ENCODE measurements at places on chromosomes 5 and 9. TPM values are rescaled to one million over a fixed set of nuclear protein-coding genes. Genes with fewer than 3 reads are reported as not detected.

EQTN gene
- not detected for total RNA-seq

DNA sequence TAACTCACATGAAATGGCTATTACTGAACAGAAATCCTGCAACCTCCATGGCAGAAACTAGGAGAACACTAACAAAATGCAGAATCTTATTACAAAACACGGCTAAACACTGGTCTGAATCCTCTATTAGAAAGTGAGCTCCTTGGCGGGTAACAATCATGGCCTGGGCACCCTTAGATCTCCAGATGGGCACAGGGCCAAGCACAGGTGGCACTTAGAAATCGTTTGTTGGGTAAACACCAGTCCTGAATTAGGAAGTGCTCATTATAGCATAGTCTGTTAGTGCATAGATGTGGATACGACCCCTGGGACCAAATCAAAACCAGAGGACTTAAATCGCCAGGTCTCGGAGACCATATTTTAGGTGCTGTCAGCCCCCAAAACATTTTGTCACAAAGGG lies 14.4 kb downstream of the VDAC1 start:
- no peak for DNase-seq

- peak; percentile 61 for DNase-seq
These were observed 10.2 kb upstream of the STING1 start for GRCh38 chr5:139492700-139493192.

DNA sequence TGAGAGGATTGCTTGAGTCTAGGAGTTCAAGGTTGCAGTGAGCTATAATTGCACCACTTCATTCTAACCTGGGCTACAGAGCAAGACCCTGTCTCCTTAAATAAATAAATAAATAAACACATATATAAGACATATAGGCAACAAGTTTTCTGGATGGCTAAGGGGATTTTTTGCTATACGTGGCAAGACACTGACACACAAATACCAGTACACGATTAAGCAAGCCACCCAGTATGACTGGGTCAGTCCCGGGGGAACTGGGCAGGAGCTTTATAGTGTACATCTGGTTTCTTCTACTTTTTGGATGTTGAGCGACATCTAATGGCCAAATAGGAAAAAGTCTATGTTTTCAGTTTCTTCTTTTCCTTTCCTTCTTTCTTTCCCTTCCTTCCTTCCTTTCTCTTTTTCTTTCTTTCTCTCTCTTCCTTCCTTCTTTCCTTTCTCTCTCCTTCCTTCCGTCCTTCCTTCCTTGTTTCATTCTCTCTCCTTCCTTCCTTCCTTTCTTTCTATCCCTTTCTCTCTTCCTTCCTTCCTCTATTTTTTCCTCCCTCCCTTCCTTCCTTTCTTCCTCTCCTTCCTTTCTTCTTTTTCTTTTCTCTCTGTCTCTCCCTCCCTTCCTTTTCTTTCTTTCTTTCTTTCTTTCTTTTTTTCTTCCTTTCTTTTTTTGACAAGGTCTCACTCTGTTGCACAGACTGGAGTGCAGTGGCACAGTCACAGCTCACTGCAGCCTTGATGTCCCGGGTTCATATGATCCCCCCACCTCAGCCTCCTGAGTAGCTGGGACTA lies 47.0 kb upstream of the PLIN2 start:
- DNase-seq: peak; percentile 90

DTWD2 gene
- 5.6 TPM for total RNA-seq

DNA sequence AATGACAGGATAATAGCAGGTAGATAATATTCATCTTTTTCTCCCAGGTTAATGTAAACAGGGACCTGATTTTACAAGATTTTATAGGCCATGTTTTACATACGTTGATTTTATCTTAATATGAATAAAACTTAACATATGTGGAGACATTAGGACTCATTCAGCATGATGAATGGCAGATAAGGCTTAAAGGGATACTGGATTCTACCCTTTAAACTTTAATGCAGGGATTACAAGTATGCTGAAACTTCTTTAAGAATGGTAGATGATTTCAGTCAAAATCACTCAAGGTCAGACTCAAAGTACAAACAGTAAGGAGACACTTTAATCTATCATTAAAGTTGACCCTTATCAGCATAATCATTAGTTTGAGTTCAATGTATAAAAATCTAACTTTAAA lies 274.5 kb upstream of the IZUMO3 start:
- no peak for DNase-seq

C9orf153 gene
- total RNA-seq: not detected

- no peak for DNase-seq
These were observed 410 bp downstream of the GLIPR2 start for GRCh38 chr9:36136894-36137391.

- no peak for DNase-seq
These were observed 603.6 kb downstream of the PSAT1 start for GRCh38 chr9:78900500-78900899.

CKMT2 gene
- not detected for total RNA-seq

- no peak for DNase-seq
These were observed 498.6 kb upstream of the GRIN3A start for GRCh38 chr9:102237094-102237493.

DNA sequence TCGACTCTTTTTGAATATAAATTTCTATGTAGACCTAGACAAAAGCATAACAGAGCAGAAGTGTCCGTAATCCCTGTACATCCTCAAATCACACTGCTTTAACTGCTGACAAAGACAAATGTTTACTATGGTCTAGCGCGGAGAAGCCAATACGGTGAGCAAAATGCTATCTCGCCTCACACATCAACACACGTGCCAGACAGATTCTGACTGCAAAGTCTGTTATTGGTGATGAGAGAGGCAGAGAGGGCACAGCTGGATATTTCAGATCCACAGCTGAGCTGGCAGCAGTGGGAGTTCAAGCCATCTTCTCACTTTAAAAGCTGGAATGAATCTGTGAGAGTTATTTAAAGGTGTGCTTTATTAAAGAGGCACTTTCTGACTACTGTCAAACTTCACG lies 124.3 kb downstream of the ARL15 start:
- no peak for DNase-seq

BASP1 gene
- 158 TPM for total RNA-seq

- peak; percentile 80 for DNase-seq
These were observed 66.0 kb downstream of the HMCN2 start for GRCh38 chr9:130331573-130331972.

DNA sequence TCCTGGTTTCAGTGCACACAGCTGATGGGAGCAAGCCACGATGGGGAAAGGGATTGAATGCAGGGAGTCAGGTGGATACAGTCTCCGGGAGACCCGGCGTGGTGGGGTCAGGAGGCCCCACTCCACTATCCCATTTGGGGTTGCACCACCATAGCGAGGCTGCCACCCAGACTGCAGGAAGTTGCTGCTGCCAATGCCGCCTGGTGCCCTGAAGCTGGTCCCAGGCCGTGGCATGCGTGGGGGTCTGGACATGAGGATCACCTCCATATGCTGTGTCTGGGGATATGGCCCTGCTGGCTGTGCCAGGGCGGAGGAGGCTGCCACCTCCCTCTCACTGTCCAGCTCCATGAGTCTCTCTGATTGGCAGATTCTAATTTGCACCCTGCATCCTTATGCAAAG lies 45.3 kb downstream of the COL5A1 start:
- DNase-seq: no peak

TERT gene
- 2,604 TPM for total RNA-seq

DNA sequence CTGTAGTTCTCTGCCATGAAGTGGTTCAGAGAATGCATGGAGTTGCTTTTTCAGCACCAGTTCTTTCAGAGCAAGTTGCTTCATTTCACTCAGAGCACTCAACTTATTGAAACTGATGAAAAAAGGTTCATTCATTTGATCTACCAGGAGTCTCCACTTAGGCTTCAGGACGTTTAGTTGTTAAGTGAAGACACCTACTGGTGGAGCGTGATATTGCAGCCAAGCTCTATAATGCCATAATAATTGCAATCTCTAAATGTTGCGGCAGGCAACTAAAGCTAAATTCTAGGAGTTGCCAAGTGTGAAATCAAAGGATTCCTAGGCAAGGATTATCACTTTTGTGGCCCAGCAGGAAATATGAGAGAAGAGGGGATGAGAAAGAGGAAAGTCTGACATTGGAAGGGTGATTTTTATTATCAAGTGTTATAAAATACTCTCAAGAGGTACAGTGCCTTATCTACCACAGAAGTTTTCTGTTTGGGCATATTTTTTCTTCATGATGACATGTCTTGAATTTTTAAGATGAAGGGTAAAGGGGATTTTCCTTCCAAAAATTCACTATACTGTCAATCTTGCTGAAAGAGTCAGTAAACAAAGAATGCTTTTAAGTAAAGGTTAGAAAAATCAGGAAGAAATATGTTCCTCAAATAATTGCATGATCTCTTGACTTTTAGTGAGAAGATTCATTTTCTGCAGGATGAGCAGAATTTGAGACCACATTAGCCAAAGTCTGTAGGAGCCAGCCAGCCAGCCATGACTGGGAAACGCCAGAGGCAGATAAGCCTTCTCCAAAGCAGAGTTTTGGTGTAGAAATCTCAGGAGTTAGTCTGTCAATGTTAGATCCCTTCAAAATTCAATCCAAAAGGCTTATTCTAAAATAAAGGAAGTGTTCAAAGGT lies 83.4 kb downstream of the SH3PXD2B start:
- DNase-seq: peak; percentile 52
